ENCODE measurements at places on chromosomes 6 and 20. TPM values are rescaled to one million over a fixed set of nuclear protein-coding genes. Genes with fewer than 3 reads are reported as not detected.

Gene FAM184A
- 0.22 TPM for total RNA-seq

Gene HLA-DRB1
- not detected for total RNA-seq

Gene SEMG1
- total RNA-seq: not detected

Gene BNIP5
- total RNA-seq: not detected

Gene PCSK2
- not detected for total RNA-seq

Gene BTN1A1
- not detected for total RNA-seq

Gene PPIL6
- total RNA-seq: 0.43 TPM

Gene ZFP57
- total RNA-seq: not detected

Gene SLC12A5
- total RNA-seq: 0.34 TPM

Gene SLC35D3
- total RNA-seq: not detected

Gene PCED1A
- 13.1 TPM for total RNA-seq

Gene LY86
- not detected for total RNA-seq

Gene FILIP1
- 0.98 TPM for total RNA-seq
